ENCODE measurements at places on chromosomes 3 and 15. TPM values are rescaled to one million over a fixed set of nuclear protein-coding genes. Genes with fewer than 3 reads are reported as not detected.
A peak's percentile ranks its signal among the peaks of the same experiment; 100 is the strongest.

- DNase-seq: no peak
Measured at GRCh38 chr3:125120379-125121122, 64.8 kb upstream of the HEG1 start.

DNA sequence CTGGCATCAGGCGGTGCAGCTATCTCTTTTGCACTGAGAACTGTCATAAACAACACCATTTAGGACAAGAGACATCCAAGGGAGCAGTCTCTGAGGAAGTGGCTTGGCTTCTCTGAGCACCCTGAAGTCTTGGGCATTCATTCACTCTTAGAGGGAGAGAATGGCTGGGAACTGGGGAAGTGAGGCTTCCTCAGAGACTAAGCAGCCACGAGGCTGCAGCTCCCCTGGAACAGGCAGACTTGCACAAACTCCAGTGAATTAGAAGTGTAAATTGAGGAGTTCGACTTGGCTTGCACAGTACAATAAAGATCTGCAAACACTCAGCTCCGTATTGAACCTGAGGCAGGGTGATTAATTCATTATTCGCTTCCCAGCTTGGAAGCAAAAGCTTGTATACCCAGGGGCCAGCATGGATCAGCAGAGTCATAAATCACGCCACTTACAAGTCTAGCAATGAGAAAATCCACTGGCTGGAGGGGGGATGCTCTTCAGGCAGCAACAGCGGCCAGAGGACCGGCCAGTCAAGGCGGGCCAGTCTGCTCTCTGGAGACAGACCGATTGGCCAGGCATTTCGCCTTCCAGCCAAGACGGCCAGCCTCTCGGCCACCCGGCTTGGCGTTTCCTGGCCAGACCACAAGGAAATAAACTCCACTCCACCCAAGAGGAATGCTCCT, 118.8 kb upstream of the ADPGK start:
- DNase-seq: no peak

DNA sequence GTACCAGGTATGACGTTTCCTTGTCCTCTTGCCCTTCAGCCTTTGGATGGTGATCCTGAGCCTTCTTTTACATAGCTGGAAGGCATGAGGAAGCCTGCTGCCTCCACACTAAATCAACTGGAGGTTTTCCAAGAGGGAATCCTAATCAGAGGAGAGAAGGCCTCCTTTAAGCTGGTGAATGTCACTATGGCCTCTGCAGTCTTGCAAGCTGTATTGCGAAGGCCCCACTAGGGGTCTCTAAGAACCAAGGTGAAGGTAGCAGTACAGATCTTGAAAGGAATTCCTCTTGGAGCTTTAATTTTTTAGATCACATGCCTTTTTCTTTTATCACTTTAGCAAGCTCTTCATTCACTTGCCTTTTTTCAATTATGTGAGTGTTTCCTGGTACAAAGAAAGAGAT, 119.2 kb downstream of the GHSR start:
- DNase-seq: no peak

GRCh38 chr3:50447290-50447840, 56.1 kb downstream of the CACNA2D2 start:
- no peak for DNase-seq

- DNase-seq: peak; percentile 33
Measured at GRCh38 chr3:67783281-67784250, 129.2 kb upstream of the SUCLG2 start.

GRCh38 chr3:190359813-190360212, 28.1 kb upstream of the CLDN16 start:
- no peak for DNase-seq

The LARP6 gene
- polyA plus RNA-seq: 188 TPM

The KPNA4 gene
- polyA plus RNA-seq: 22.6 TPM
